NCI-H446 (cell line): ENCODE measurements at places on chromosomes 7 and 10.

- DNase-seq, result no peak
Measured at GRCh38 chr7:18995811-18996426, 121.5 kb downstream of the TWIST1 start.

DNA sequence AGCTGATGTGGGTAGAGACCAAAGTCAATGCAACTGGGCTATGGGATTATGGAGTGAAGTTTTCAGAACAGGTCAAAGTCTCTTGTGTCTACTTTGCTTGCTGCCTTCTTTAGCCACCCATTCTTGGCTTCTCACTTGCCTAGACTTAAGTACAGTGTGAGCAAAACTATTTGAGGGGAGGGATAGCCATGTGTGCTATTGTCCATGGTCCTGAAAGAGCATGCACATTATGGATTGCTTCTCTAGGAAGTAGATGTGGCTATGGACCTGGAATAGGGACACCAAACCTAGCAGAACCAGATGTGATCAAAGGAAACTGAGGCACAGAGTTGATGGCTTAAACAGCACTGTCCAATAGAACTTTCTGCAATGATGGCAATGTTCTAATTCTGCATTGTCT, 81.9 kb upstream of the ZNF800 start:
- DNase-seq, result no peak

DNA sequence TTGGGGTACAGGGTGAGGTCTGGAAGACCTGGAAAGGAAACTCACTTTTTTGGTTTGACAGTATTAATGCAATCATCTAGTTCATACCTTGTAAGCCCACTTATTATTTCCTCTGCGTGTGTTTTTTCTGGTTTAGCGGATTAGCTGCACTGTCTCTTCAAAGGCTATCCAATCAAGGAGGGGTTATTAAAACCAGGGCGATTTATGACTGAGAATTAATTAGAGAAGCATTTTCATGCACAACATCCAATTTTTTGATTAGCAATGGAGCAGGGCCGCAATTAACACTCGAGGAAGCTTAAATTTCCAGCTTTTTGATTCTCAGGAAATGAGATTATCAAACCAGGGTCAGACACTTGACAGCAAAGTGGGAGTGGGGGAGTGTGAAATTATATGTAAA, 248.9 kb downstream of the EXOC4 start:
- no peak for DNase-seq

GRCh38 chr7:41096917-41097316, 606.0 kb downstream of the INHBA start:
- DNase-seq, result no peak

- no peak for DNase-seq
Measured at GRCh38 chr7:30268586-30268985, 15.8 kb upstream of the ZNRF2 start.

DNA sequence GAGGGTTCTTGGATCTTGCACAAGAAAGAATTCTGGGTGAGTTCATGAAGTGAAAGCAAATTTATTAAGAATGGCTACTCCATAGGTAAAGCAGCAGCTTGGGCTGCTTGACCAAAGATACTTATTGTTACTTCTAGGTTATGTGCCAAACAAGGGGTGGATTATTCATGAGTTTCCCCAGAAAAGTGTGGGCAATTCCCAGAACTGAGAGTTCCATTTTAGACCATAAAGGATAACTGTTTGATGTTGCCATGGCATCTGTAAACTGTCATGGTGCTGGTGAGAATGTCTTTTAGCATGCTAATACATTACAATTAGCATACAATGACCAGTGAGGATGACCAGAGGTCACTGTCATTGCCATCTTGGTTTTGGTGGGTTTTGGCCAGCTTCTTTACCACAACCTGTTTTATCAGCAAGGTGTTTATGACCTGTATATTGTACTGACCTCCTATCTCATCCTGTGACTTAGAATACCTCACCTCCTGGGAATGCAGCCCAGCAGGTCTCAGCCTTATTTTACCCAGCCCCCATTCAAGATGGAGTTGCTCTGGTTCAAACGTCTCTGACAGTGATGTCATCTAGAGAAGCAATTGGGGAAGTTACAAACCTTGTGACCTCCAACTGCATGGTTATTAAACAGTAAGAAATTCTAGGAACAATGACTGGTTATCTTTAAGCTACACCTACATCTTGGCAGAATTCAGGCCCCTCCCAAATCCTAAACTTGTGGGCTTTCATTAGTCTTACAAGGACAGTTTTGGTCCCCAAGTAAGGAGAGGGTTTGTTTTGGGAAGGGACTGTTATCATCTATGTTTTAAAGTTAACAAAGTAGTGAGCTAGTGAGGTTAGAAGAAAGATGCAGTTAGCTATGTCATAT, 48.0 kb upstream of the INHBA start:
- DNase-seq, result no peak

- peak; percentile 99 for DNase-seq
Measured at GRCh38 chr10:99620711-99621453, 643 bp upstream of the SLC25A28 start.

- no peak for DNase-seq
Measured at GRCh38 chr10:17210361-17210760, 8.9 kb upstream of the TRDMT1 start.

DNA sequence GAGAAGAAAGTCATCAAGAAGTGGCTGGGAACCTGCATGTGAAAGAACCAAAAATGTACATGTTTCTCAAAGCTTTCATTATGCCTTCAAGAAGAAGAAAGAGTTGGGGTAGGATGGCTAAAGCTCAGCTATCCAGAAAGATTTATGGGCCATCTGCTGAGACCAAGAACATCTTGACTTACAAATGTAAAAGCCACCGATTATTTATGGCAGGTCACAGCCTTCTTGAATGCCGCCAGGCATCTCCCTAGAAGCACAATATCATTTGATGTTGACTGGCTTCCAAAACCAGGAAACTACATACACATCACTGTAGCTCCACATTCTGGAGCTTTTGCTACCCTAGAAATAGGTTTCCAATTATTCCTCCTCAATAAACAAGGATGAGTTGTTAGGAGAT, 254.2 kb upstream of the AOAH start:
- DNase-seq, result no peak

DNA sequence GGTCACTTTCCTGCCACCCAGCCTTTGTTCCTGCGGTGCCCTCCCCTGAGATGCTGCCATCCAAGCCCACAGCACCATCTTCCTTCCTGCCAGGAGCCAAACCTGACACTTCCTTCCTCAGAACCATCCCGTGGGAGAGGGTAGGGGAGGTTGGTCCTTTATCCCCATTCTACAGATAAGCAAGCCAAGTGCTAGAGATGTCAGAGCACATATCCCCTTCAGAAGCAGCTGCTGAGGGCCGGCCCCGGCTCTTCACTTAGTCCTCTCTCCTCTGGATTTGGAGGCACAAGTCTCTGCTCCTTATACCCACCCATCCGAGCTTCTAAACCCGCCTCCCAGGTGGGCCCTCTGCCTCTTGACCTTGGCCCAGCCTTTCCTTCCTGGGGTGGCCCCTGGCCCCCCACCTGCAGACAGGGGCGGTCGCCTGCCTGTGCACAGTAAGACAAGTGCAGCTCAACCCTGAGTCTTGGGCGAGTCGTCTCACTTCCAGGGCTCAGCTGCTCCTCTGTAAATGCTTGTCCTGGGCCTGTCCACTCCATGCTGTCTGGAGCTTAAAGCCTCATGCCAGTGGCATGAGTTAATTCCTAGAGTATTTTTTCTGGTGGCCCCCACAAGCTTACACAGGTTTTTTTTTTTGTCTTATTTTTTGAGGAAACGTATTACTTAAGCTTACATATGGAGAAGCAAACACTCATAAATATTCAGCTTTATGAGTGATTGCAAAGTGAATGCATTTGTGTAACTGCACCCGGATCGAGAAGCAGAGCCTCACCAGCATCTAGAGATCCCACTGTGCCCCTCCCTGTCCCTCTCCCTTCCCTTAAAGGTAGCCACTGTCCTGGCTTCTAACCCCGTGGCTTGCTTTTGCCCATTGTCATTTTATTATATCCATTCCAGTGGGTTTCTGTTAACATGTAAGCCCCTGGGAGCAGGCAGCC, 125.1 kb downstream of the CDH23 start:
- no peak for DNase-seq
